Mesendoderm (in vitro differentiated cells): ENCODE measurements at places on chromosomes 13 and 19.

DNA sequence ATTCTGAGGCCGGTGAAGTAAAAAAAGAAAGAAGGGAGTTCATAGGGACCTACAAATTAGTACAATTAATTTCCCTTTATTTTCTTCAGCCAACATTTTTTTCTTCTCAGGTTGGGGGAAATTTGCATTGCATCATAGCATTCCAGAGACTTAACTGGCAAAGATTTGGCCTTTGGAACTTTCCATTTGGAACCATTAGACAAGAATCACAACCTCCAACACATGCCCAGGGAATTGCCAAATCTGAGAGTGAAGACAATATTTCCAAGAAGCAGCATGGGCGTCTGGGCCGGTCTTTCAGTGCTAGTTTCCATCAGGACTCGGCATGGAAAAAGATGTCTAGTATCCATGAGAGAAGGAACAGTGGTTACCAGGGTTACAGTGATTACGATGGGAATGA is 6.4 kb upstream of the ERCC5 start:
- DNase-seq = no peak

DNA sequence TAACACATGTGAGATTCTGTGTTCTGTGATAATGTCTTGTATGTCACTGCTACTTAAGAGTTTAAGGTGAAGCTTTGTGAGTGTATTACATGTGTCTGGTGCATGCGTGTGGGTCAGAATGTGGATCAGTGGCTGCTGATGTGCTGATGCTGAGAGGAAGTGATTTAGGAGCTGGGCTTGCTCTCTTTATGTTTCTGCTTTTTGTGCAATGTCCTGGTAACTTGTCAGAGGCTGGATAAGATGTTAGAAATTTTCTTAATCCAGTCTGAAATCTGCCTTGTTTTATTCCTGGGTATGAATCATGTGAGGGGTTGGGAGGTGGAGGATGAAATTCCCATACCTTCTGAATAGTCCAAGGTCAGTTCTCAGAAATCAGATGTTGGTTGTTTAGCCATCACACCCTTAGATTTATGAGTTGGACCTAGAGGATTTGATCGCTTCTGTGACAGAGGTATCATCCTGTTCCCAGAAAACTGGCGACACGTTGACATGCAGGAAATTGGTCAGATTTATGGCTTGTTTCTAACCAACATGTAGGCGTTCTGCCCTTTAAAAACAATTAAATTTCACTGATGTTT is 24.5 kb upstream of the CXCL17 start:
- DNase-seq = no peak

DNA sequence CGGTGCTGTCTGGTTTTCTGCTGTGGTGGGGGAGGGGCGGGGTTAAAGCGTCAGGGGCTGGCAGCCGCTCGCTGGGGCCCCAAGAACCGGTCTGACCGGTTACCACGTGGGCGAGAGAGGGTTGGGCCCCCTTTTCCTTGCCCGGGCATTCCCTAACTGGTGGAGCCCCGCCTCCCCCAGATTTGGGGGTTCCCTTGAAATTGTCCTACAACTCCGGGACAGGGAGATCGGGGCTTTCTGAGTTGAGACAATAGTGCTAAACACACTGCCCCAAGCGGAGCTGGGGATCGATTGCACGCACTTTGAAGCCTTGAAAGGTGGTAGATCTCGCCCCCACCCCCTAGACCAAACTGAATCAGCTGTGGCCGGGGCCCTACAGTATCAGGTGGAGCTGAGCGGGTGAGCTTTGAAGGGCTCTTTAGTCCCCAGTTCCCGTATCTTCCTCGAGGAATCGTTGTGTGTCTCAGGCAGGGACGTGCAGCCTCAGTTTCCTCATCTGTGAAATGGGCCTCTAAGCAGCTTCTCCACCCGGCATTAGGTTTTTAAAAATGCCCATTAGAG is 4.8 kb downstream of the IER2 start:
- peak; percentile 95 for DNase-seq

GRCh38 chr19:5697890-5698634 is 8.0 kb downstream of the RPL36 start:
- DNase-seq = no peak

DNA sequence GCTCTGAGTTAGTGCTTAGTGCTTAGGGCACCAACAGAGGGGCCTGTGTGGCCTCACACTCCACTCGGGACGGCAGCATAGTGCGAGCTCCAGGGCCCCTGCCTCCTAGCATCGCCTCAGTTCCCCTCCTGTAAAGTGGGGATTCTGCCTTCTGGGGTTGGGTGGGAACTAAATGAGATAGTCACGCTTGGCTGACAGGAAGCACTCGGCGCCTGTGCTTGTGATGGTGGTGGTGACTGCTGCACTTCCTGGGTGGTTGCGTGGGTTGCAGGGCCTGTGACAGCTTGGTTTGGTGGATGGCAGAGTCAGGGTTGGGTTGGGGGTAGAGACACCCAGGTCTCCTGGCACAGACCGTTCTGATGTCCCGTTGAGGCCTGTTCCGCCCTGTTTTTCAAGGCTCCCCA is 7.7 kb downstream of the PLEKHF1 start:
- no peak for DNase-seq
